Activated CD4-positive, alpha-beta T cell treated with anti-CD3 and anti-CD28 coated beads, Interleukin-2, amount 50 U/mL, for 24 hours (primary cell): ENCODE measurements at places on chromosomes 5 and 9.

- no peak for DNase-seq
These were observed 478.0 kb downstream of the BRINP1 start for GRCh38 chr9:118891213-118891612.

DNA sequence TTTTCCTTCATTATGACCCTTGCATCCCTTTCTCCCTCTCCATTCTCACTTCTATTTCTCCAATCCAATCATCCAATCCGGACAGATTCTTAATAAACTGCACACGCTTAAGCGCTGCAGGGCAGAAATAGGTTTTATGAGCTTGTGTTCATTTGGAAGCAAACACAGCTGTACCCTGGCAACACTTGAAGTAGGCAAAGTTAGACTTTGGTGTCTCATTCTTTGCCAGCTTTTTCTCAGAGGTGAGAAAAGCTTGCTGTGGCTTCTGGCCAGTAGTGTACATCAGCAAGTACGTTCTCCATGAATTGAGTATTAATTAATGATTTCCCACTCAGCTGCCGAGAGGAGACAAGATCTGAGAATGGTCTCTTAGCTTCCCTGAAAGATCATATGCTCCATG is 88.5 kb downstream of the FBXO4 start:
- no peak for DNase-seq

- DNase-seq: no peak
These were observed 130.0 kb downstream of the PDE4D start for GRCh38 chr5:59763541-59763940.

GRCh38 chr5:102777099-102777498 is 22.0 kb downstream of the PAM start:
- no peak for DNase-seq

DNA sequence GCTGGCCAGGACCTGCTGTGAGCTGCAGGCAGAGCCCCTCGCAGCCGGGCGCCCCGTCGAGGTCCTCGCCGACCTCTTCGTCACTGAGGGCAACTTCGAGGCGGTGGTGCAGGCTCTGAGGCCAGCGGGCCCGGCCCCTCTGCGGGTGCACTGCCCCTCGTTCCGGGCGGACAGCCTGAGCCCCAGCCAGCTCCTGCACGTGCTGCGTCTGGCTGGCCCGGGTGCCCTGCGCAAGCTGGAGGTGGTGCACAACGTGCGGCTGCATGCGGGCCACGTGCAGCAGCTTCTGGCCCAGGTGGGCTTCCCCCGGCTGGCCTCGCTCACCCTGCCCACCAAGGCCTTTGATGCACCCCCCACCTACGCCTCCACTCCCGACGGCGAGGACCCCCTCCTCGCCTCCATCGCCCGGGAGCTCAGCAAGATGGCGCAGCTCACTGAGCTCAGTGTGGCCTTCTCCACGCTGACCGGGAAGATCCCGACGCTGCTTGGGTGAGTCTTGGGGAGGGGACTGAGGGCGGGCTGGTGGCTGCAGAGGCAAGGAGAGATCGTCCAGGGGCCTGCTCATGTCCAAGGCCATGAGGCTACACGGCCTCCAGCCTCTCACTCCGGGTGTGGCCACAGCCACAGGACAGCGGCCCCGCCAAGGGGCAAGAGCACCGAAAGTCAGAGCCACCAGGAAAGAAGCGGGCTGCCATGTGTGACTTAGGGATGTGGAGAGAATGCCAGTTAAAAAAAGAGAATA is 825 bp downstream of the LRRC14B start:
- DNase-seq: no peak

DNA sequence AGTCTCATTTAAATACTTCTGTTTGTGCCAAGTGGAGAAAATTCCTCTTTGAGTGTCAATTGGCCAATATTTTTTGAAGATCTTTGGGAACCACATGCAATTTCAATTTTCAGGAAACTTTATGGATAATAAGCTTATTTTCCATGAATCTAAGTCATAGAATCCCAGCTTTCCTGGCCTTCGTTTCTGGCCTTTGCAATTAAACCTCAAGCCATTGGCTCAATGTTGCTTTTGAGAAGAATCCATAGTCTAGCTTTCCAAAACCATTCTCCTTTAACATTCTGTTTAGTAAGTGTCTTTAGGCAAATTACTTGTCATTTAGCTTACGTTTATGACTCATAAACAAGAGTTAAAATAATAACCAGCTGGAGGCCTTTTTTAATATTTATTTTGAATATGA is 145.0 kb upstream of the FTMT start:
- no peak for DNase-seq

GRCh38 chr5:109959652-109960051 is 269.9 kb downstream of the MAN2A1 start:
- DNase-seq: no peak

DNA sequence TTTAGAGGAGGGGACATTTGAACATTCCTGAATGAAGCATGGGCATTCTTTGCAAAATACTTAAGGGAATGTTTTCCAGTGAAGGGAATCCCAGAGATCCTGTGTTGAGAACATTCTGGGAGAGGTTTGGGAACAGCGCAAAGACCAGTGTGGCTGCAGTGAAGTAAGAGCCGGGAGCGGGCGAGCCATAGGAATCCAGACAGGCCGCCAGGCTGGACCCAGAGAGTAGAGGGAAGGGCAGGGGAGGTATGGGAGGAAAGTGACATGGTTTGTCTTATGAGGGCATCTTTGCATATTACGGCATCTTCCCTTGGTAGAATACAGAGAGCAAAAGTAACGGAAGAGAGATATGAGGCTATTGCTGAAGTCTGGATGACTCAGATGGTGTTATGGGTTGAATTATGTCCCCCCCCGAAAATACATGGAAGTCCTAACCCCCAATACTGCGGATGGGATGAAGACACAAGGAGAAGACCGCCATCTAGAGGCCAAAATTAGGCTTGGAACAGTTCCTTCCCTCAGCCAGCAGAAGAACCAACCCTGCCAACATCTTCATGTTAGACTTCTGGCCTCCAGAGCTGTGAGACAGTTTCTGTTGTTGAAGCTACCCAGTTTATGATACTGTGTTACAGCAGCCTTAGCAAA is 268.2 kb downstream of the MAST4 start:
- DNase-seq: no peak

DNA sequence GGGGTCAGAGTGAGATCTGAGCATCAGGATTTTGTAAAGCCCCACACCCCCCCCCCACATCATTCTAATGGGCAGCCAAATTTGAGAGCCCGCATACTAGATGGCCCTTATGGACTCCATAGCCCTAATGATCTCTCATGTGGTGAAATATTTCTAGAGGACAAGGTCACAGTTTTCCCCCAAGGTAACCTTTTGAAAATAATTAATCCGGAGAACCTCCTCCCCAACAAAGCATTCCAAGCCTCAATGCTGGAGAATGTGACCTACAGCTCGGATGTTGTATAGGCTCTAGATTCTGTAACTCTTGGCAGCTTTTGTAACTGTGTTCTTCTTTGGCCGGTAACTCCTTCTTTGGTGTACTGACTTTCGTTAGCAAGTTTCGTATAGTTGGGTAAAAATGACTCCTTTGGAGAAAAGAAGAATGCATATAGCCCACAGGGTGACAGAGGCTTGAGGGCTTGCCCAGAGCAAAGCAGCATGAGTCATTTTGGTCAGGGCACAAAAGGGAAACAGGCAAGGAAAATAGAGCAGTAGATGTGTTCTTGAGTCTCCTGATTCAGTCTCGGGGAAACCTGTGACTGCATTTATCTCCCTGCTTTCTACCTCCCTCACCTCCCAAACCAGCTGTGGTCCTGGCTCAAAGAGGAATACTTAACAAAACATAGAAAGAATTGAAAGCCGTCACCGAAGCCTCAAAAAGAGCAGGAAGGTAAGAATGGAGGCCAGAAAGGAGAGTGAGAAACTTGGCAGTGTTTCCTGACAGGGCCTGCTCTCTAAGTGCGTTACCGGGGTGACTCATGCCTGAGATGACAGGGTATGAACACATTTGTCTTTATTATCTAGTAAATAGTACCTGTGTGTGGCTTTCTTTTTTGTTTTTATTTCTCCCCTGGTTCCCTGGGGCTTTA is 6.6 kb upstream of the XPA start:
- no peak for DNase-seq

GRCh38 chr9:68496356-68496755 is 44.3 kb downstream of the TMEM252 start:
- no peak for DNase-seq

GRCh38 chr5:171782332-171782966 is 3.2 kb upstream of the SMIM23 start:
- no peak for DNase-seq

- no peak for DNase-seq
These were observed 11.5 kb downstream of the REEP5 start for GRCh38 chr5:112910529-112910928.

DNA sequence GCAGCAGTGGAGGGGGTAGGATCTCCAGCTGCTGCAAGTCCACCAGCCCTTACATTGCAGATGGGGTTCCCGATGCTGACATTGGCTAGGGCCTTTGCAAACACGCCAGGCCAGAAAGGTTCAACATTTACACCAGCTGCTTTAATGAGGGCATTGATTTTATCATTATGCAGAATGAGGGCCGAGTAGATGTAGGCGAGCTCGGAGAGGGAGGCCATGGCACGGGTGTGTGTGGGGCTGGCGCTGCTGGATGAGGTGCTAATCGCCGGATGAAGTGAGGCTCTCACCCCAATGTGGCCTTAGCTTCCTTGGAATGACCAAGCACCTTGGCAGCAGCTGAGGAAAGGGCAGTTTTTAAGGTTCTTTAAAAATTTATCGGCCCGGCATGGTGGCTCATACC is 27.4 kb downstream of the PHAX start:
- DNase-seq: no peak

GRCh38 chr5:112625689-112626438 is 111.8 kb upstream of the APC start:
- DNase-seq: no peak

DNA sequence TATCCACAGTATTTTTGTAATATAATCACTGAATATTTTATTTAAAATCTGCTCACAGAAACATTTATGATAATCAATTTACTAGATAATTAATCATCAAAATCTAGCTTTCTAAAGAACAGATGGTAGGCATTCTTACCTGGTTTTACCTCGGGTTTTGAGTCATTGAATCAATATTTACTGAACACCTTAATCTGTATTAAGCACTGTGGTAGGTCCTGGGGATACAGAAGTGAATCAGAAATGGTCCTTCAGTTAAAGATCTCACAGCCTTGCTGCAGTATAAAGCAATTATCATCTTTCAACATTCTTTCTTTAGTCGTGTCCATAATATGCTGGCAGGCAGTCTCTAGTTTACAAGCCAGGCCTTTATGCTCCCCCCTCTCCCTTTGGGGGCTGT is 2.0 kb upstream of the MEIKIN start:
- no peak for DNase-seq

GRCh38 chr9:81595887-81596543 is 93.3 kb downstream of the TLE1 start:
- DNase-seq: no peak

- no peak for DNase-seq
These were observed 4.2 kb downstream of the MEGF10 start for GRCh38 chr5:127294829-127295228.

DNA sequence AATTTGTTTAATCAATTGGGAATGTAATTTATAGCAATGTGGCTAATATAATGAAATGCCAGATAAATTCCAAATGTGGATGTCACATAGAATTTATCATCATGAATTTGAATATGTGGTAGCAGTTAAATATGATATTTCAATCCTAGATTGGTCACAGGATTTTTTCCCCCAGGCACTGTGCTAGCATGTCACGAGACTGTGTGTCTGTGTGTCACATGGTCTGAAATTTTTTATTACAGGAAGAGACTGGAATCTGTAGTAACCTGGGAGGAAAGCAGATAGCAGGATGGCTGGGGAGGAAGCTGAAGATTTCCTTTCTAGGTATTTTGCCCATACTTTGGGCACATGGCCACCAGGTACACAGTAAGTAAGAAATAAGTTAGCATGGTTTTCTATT is 35.4 kb upstream of the MSH3 start:
- no peak for DNase-seq

GRCh38 chr9:118449554-118449953 is 745.4 kb downstream of the TLR4 start:
- DNase-seq: no peak

DNA sequence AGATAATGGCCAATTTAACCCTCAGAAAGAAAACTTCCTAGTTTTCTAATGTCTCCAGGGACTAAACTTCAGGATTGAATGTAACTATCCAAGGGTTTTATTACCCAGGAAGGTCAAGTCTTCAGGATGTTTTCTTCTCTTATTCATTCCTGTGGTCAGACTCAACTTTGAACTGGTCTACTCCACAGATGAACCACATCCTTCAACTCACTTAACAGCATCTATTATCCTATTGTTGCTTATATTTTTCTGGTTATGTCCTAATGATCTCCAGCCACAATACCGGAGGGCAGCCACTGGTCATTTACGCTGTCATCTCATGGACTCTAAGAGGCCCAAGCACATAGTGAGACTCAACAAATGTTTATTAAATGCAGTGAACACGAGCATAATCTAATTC is 47.2 kb upstream of the LIFR start:
- DNase-seq: no peak

DNA sequence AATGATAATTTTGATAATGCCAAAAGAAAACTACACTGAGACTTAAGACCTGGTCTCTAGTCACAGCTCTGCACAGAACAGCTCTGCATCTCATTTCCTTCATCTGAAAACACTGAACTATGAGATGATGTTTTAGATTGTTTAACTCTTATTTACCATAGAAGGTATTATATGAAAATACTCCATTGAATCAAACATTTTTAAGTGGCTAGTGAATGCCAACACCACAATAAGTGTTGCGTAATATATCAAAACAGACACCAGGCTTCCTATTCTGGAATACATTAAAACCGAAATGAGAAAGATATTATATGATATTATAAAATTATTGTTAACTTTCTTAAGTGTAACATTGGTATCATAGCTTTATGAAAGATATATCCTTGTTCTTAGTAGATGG is 14.6 kb downstream of the CETN3 start:
- no peak for DNase-seq

DNA sequence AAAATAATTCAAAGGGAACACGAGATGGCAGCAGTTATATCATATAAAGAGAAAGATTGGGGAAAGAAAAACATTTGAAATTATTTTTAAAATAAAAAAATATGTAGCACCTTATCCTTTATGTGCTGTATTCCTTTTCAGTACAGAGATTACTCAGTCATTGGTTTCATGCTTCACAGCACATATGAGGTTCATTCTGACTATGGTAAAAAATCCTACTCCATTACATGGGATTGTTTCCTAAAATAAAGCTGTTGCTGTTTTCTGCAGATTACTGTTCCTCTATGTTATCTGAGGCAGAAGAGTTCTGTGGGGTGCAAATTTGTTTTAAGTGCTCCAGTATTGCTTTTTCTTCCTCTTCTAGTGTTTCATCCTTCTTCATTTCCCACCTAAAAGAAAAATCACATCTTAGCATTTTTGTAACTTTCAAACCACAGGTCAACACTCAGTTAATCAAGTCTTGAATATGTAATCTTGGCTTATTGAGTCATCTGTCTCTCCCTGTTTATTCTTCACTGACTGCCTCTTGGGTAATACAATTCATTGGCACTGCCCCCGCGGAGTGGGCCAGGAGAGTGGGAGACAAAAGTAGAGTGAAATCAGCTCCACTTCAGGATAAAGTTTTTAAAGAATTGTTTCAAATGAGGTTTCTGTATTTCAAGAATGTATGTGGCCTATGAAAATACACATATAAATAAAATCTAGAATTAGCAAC is 412.5 kb upstream of the POU5F2 start:
- DNase-seq: no peak
